ENCODE measurements at places on chromosomes 2 and 18.

GRCh38 chr2:206149330-206149729 is 9.9 kb downstream of the NDUFS1 start:
- DNase-seq: no peak

- DNase-seq: no peak
These were observed 639.7 kb downstream of the NR4A2 start for GRCh38 chr2:155692856-155693255.

DNA sequence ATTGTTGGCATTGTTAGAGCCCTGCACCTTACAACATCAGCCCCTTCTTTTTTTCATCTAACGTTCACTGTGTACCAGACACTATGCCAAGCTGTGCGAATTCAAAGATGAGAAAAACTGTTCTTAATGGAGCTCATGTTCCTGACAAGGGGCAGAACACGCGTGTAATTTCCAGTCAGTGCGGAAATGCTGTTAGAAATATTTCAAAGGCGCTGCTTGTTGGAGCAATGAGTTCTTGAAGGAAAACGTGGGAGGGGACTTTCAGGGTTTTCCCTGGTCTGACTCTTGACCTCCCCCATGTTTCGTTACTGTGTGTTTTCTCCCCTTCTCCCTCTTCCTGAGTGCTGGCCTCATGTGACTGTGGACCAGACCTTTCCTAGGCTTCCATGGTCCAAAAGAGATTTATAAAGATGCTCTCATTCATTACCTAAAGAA is 1.5 kb downstream of the MTHFD2 start:
- DNase-seq: no peak

- DNase-seq: no peak
These were observed 41.6 kb downstream of the FBXO48 start for GRCh38 chr2:68425503-68425902.

DNA sequence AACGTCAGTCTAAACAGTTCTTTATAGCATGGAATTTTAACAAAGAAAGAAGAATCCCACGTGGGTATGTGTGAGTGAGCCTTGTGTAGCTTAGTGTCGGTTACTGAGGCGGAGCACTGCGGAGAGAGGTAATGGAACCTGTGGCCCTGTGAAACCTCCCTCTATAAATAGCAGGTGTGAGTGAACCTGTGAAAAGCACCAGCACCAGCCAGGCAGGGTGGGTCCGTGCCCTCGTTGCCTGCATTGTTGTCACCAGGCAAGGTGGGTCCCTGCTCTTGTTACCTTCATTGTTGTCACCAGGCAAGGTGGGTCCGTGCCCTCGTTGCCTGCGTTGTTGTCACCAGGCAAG is 4.7 kb downstream of the CTDP1 start:
- DNase-seq: no peak

- DNase-seq: no peak
These were observed 10.7 kb upstream of the RNF103 start for GRCh38 chr2:86634352-86634751.

DNA sequence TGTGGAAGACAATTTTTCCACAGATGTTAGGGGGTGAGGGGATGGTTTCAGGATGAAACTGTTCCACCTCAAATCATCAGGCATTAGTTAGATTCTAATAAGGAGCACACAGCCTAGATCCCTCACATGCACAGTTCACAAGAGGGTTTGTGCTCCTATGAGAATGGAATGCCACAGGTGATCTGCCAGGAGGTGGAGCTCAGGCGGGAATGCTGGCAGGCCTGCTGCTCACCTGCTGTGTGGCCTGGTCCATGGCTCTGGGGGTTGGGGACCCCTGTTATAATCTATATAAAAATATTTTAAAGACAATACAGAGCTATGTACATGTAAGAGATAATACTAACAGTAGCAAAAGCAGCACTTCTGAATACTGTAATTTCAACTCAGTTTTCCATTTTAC is 19.2 kb downstream of the CWC22 start:
- DNase-seq: no peak

DNA sequence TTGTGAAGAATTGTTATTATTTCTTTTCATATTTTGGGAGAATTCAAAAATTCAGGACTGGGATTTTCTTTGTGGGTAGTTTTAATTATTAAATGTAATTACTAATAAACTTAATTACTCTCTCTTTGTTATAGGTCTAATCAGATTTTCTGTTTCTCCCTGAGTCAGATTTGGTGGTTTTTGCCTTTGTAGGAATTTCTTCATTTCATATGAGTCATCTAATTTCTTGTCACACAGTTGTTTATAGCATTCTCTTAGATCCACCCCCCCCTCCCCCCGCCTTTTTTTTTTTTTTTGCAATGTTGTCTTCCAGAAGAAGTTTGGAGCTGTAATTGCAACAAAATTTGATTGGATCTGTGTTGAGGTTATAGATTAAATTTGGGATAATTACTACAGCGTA is 26.0 kb upstream of the GALR1 start:
- DNase-seq: no peak

GRCh38 chr2:127596311-127597045 is 49.5 kb upstream of the GPR17 start:
- no peak for DNase-seq

- DNase-seq: no peak
These were observed 377.8 kb upstream of the HS6ST1 start for GRCh38 chr2:128696421-128696820.

DNA sequence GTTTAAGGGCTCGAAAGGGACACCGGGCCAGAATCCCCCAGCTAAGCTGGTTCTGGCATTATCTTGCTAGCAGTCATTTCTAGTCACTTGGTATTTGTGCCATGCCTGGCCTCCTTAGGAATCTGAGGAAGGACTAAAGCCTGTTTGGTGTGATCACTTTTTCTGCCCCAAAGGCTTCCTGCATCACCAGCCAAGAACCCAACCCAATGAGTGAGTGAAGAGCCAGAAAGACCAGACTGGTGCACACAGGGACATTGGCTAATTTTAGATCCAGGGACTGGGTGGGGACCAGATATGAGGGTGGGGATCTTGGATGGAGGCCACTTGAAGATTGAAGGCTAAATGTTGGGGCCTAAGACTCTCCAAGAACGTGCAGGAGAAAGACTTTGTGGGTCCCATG is 411.9 kb upstream of the TNP1 start:
- DNase-seq: no peak

DNA sequence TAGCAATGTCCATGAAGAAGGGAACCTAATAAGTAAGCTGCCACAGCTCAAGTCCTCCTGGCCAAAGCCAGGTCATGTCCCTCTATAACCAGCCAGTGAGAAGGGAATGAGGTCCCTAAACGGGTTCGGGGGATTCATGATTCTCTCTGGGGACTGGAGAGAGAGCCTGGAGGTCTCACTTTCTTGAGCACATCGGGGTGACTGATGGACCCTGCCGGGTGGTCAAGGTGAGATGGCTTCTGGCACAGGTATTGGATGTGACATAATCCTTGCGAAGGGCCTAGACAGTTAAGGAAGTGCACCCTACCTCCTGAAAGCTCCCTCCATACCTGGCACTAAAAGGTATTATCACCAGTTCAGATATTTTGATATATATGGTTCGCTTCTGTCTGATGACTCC is 45.7 kb downstream of the HRH4 start:
- no peak for DNase-seq

- no peak for DNase-seq
These were observed 13.2 kb upstream of the SERTAD2 start for GRCh38 chr2:64666810-64667438.

GRCh38 chr2:47457268-47457667 is 54.3 kb downstream of the MSH2 start:
- DNase-seq: no peak

DNA sequence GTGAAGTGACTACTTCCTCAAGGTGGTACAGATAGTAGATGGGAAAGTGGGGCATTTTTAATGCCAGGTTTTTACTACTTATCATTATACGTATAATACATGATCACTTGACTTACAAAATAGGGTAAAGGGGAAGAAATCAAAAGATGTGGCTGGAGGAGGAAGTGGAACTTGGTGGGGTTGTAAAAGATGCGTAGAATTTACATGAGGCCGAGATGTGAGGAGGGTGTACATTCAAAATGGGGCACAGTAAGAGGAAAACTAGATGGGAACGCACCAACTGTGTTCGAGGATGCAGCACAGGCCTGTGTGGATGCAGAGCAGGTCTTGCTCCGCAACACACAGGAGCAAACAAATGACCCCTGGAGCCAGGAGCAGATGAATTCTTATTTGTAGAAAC is 403.3 kb downstream of the TXNL1 start:
- no peak for DNase-seq

DNA sequence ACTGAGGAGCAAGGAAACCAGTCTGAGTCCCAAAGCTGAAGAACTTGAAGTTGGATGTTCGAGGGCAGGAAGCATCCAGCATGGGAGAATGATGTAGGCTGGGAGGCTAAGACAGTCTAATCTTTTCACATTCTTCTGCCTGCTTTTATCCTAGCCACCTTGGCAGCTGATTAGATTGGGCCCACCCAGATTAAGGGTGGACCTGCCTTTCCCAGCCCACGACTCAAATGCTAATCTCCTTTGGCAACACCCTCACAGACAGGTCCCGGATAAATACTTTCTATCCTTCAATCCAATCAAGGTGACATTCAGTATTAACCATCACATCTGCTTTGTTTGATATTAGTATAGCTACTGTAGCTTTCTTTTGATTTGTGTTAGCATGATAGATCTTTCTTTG is 27.1 kb downstream of the VRK2 start:
- no peak for DNase-seq

GRCh38 chr2:10777111-10777841 is 35.3 kb downstream of the PDIA6 start:
- DNase-seq: no peak

DNA sequence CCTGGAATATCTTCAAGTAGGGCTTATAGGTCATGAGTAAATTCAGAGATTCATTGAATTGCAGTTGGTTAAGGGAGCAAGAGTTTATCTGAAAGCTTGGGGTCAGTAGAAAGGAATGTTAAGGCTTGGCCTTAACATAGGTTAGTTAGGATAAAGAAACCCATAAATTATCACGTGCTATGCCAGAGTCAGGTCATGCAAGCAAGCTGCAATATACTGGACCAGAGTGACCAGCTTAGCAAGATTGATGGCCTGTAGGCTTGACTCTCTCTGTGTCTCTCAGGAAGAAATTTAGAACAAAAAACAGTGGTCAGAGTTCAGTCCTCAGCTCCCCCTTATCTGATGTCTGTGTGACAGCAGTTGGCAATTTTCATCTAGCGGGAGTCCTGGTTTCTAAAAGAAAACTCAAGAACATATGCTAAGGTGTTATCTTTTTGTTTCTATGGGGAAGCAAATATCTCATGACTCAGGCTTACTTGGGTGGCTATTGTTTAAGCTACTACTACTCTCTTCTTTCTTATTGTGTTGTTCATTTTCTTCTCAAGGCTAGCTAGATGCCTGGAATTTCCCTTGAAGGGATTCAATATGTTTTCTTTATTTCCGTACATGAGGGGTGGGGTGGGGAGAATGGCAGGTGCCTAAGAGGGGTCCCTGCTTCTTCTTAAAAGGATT is 28.7 kb upstream of the MARCO start:
- DNase-seq: no peak

DNA sequence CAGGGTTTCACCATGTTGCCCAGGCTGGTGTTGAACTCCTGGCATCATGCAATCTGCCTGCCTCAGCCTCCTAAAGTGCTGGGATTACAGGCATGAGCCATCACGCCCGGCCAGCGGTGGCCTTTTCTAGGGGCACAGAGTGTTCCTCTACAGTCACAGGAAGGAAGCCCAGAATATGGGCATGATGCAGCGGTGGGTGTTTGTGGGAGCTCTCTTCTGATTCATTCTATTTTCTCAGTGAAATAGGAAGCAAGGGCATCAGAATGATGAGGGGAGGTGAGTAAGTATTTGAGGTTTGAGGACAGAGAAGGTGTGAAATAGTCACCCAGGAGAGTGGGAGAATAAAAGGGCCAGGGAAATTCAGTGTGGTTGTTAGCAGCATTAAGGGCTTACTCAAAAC is 70.3 kb upstream of the PSME4 start:
- DNase-seq: no peak

DNA sequence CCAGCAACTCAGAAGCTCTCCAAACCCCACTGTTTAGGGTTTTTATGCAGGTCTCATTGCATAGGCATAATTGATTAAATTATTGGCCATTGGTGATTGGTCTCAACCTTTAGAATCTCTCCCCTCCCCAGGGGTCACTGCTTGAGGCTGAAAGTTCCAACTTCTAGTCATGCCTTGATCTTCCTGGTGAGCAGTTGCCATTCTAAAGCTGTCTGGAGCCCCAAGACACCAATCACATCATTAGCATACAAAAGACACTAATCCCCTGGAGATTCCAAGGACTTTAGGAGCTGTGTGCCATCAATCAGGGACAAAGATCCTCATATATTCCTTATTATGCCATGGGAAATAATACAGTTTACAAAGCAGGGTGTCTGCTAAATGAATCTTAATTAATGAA is 863.4 kb upstream of the KLHL29 start:
- no peak for DNase-seq
